ENCODE measurements at places on chromosomes 5 and 9.

DNA sequence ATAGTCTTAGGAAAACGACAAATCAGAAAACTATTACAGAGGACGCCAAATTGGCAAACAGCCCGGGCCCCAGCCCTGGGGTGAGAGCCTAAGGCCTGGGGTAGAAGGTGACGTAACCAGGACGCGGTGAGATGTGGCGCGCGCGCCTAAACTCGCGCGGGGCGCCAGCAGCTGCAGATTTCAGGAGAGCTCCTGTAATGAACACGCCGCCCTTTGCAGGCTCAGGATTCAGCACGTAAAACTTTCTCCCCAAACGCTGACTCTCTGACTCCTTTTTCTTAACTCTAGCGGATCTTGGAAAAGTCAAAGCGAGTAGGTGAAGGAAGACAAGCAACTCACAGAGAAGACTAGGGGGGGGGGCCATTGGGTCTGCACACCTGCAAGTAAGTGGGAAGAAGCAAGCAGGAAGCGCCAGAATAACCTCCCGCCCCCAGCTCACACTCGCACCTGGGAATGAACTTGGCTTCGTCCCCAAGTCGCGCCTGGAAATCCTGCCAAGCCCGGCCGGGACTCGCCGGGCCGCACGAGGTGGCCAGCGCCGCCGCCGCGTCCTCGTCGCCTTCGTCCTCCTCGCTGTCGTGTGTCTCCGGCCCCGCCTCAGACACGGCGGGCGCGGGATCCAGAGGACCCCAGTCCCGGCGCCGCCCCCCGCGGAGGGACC lies 822 bp downstream of the RASEF start:
- DNase-seq = no peak

- DNase-seq = no peak
Observed at GRCh38 chr9:21002040-21002439, 29.4 kb downstream of the HACD4 start.

- no peak for DNase-seq
Observed at GRCh38 chr5:111551569-111552275, 39.4 kb upstream of the STARD4 start.

DNA sequence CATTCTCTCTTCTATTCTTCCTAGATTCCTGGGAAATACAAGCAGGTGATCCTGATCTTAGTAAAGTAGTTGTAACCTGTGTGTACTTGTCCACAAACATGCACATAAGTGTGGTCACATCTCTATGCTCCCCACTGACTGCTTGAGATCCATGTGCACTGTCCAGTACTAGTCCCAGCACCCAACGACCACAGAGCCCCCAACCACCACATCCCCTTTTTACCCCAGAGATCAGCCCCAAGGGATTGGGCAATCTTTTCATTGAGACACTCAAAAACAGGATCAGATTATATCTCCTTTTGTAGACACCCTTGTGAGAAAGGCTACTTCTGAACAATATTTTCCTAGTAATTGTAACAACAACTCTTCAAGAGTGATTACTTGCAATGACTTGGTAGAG lies 240.6 kb downstream of the ACTL7B start:
- no peak for DNase-seq

DNA sequence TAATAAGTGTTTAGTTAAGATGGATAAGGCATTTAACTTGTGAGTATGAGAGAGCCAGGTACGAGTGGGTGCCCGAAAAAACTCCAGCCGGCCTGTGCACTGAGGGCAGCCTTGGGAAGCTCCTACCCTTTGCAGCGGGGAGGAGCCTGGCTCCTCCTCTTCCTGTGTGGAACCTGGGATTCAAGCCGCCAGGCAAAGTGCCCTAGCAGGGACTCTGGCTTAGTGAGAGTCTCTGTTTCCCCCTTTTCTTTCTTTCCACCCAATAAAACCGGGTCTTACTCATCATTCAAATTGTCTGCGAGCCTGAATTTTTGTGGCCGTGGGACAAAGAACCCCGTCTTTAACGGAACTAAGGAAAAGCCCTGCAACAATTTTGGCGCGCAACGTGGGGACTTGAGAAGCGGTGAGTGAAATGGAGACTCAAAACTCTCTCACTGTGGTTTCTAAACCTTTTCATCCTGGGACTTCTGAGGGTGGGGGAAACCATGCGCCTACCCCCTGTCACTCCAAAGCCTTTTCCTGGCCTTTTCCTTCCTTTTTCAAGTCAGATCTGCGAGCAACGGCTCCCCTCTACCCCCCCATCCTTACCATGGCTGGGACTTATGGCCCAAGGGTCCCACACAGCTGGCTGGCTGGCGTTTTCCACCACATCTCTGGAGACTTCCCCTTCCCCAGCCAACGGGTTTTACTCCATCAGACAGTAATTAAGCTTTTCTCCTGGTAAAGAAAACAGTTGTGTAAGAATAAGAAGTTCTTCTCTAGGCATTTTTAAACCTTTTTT lies 535.7 kb upstream of the ACO1 start:
- no peak for DNase-seq

- DNase-seq = no peak
Observed at GRCh38 chr5:67978171-67978570, 237.4 kb upstream of the PIK3R1 start.

DNA sequence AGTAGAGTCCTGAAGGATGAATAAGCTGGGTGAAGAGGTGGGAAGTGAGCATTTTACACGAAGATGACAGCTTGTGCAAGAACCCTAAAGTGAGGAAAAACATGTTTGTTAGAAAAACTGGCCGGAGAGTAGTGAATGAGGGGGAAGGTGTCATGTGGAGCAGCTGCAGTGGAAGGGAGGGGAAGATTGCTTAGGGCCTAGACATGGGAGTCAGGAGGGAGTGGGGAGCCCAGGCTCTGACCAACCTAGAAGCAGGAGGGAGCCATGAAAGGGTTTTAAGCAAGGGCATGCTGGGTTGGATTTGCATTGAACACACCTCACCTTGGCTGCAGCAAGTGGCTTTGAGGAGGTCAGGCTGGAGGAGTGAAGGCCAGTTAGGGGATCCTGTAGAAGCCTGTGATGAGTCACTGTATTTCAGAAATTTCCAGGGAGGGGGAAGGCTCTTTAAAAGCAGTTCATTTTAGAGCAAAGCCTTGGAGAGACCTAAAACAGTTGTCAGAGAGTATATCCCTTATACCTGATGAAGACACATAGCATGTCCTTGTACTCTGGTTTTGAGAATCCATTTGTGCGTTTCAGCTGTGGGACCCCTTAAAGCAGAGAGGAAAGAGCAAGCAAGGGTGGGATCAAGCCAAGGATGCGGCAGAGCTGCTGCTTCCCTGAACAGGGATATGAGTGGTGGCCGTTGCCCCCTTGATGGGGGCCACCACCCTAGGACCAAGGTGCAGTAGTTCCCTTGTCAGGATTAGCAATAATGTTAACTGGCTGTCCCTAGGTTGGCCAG lies 45.4 kb downstream of the ANGPTL2 start:
- DNase-seq = no peak

GRCh38 chr9:99779277-99779676 lies 42.4 kb upstream of the NR4A3 start:
- DNase-seq = no peak

All from activated CD4-positive, alpha-beta memory T cell treated with anti-CD3 and anti-CD28 coated beads, Interleukin-2, amount 10 ng/mL, durations not matched to agents 7 days and 5 days (primary cell).